ENCODE measurements at places on chromosomes 1 and 21.

DNA sequence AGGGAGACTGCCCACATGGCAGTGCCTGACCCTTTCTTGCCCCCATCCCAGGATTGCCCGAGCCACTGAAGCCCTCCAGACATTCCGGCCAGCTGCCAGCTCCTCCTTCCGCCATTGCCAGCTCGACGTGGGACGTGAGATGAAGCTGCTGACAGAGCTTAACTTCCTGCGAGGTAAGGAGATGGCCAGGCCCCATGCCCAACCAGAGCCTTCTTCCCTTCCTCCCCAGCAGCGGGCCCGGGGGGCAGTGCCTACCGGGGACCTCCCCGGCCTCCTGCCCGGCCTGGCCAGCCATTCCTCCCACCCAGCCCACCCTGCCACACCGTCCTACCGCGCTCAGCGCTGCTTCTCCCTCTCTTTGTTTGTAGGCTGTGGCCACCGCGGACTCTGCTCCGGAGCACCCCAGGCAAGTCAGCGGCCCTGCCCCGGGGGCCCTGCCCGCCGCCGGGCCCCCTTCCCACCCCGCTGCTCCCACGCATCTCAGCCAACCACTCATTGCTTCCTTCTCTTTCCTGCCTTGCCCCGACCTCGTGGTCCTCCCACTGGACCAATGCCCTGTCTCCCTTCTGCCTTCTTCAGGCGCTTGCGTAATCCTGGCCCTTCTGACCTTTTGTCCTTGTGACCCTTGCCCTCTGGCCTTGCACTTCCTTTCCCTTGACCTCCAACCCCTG, 4.9 kb downstream of the TRIM46 start:
- DNase-seq: no peak

DNA sequence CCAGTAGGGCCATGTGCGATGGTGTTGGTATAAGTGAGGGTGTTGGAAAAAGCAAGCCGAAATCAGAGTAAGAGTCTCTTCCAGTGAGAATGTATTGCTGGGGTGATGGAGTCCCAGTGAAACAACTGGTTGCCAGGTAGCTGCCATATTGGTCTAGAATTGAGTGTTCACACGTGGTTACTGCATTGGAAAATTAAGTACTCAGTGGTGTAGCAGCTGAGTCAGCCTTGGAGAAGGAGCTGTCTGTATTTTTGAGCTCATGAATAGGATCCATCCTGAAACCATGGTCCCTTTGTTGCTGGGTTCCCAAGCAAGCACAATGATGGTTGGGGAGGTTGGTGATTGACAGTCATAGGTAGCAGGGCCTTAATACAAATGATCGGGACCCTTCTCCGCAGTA, 235.3 kb downstream of the DYRK1A start:
- no peak for DNase-seq

GRCh38 chr21:33495743-33496142, 4.2 kb upstream of the DNAJC28 start:
- DNase-seq: no peak

DNA sequence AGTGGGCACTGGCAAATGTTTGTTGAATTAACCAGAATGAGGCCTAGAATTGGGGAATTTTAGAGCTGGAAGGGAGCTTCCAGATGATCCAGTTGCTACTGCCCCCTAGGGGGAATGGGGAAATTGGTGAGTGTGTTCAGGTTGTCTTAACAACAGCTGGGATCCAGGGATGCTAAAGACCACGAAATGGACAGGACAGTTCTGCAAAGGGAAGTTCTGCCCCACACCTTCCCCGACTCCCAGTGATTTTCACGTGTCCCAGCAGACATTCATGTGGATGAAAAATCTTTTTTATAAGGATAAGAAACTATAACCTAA, 33.9 kb downstream of the TRIM62 start:
- DNase-seq: no peak

- DNase-seq: no peak
Measured at GRCh38 chr1:169044296-169044695, 62.2 kb upstream of the ATP1B1 start.

DNA sequence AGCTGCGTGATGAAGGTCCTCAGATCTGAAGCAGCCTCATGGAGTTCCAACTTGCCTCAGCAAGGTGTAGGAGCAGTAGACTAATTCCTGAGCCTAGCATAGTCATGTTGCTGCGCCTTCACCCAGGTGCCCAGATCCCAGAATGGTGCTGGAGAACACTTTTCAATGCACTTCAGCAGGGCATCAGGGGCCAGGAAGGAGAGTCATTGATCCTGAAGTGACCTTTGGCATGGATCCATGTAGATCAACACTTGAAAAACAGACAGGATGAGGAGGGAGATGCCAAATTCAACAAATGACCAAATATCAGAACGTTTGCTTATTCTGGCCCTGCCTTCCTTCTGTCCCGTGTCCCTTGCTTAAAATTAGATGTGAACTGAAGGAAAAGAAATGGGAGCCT, 91.9 kb downstream of the LEPR start:
- no peak for DNase-seq

GRCh38 chr1:212485913-212486618, 53.3 kb downstream of the NENF start:
- DNase-seq: no peak

- no peak for DNase-seq
Measured at GRCh38 chr1:192104852-192105251, 53.4 kb upstream of the RGS18 start.

DNA sequence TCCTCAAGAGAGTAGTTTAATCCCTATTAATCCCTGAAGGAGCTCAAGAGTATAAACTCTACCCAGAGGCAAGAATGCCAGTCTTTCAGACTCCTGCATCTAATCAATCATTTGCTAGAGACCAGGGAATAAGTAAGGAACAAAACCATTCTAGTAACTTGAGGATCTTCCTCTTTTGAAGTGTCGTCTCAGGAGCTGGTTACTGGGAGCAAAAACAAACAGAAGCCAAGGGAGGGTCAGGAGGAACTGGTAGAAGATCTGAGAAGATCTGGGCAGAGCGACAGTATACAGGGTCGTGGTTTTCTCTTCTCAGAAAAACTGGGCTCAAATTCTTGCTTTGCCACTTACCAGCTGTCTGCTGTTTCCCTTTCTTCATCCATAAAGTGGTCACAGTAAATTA, 69.3 kb downstream of the RPS6KA1 start:
- no peak for DNase-seq

DNA sequence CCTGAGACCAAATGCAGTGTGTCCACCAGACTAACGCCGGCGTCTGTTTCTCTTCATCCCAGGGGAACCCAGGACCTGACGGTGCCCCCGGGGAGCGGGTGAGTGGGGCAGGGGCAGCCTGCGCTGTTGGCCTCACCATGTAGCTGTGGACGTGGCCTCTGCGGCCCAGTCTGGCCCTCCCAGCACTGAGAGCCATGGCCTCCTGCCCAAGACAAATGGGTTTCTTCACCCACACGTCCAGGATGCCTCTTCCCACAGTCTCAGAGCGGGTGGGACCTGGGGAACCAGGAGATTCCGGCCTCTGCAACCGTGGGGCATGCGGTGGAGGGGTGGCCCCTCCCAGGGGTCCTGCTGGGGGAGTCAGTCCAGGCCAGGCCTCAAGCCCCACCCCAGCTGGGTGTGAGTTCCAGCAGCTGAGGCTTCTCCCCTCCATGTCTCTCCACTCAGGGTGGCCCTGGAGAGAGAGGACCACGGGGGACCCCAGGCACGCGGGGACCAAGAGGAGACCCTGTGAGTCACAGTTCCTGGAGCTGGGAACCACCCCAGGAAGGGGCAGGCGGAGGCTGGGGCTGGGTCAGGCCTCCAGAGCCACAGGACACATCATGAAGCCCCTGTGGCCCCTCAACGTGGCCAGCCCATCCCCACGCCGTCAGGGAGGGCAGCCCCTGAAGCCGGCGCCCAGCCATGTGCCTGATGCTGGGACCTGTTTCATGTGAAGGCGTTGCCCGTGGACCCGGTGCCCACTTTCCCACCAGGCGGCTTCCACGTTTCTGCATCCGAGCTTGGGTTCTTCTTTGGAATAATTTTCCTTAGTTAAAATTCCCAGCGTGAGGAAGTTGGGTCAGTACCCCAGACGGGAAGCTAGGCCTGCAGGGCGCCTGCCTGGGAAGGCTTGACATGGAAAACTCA, 11.0 kb downstream of the COL6A1 start:
- no peak for DNase-seq

GRCh38 chr1:47894410-47895278, 102.5 kb downstream of the TRABD2B start:
- DNase-seq: no peak

DNA sequence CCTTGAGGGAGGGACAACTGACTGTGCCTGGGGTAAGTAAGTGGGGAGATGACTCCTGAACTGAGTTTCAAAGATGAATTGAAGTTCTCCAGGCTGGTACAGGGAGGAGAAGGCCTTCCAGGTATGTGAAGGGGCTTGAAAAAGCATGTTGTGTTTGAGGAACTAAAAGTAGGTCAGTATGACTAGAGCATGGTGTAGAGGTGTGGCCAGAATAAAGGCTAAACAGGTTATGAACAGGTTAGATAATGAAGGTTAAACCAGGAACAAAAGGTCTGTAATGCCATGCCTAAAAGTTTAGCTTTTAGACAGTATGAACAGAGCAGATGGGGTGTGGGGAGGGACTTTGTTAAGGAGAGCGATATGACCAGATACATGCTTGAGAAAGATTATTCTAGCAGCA, 7.3 kb upstream of the CLSPN start:
- DNase-seq: no peak

DNA sequence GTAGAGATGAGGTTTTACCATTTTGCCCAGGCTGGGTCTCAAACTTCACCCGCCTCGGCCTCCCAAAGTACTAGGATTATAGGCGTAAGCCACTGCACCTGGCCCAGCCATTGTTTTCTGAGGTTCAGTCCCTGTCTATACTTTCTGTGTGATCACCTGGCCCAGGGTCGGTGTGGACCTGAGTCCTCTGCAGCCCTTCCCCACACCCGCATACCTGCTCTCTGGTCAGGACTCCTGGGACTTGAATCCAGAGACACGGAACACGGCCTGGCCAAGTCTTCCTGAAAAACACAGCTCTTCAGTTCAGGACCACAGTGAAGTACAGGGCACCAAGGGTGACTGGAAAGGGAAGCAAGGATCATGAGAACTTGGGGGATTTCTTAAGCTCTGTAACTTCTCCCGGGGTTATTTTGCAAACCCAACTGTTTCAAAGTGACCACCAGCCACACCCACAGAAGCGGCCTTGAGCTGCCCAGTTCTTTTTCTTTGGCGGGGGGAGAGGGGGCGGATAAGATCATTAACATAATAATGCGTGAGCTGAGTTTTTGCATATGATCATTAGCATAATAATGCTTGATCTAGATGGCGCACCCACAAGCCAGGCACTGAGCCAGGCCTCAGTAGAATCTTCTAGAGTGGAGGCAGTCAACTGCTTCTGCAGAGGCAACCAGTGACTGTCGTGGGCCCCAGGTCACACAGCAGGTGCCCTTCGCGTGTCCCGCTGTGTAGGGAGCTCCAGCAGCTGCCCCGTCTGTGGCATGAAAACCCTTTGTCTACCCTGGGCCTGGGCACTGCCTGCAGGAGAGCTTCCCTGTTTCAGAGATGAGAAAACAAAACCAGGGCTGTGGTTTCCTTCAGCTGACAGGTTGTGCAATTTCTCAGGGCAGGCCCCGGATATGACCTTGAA, 1.7 kb upstream of the NADK start:
- peak; percentile 82 for DNase-seq

DNA sequence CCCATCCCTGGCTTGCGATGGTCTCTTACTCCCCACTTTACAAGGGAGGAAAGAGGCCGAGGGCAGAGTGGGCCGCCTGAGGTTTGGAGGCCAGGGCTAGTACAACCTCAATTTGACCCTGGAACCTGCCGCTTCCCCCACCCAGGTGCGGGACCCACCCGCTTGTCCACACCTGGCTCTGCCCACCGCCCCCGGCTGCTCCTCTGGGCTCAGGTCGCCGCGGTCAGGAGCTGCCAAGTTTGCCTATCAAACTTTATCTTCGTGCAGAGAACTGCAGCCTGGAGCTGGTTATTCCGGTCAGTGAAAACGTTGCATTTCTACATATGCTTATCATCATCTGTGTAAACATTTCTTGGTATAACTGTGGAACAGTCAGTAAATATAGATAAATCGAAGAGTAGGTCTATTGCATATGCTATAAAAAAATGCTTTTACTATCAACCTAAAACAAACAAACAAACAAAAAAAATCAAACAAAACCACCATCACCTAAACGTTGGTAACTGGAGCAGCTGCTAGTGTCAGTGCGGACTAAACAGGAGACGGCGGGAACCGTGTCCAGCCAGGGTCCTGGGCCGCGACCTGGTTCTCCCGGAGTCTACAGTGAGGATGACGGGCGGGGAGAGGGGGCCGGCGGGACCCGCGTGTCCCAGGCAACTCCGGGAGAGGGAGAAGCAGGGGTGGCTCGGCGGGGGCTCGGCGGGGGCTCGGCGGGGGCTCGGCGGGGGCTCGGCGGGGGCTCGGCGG, 906 bp upstream of the ADARB1 start:
- DNase-seq: peak; percentile 55

- DNase-seq: no peak
Measured at GRCh38 chr1:69290291-69290690, 277.4 kb upstream of the LRRC7 start.

DNA sequence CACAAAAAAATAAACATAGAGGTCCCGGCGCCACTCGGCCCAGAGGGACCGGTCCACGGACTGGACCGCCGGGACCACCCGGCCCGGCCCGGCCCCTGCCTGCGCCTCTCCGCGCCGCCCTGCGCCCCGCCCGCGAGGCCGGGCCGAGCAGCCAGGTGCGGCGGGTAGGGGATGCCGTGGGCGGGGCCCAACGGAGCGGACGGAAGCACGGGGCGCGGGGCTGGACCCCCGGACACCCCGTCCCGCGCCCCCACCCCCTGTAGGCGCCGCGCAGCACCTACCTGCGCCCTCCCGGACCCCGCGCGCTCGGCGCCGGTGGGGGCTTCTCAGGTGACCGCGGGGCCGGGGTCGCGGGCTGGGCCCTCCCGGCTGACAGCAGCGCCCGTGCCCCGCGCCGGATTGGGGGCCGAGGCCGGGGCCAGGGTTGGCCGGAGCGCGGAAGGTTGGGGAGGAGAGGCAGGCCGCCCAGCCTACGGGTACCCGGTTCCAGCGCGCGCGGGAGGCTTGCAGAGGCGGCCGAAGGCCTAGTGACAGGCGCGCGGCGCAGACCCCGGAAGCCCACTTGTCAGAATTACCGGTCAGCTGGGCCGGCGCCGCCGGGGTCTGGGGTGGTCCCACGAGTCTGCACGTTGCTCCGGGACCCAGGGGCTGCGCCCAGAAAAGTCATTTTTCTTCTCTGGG, 351.9 kb upstream of the CAMK1G start:
- DNase-seq: no peak

DNA sequence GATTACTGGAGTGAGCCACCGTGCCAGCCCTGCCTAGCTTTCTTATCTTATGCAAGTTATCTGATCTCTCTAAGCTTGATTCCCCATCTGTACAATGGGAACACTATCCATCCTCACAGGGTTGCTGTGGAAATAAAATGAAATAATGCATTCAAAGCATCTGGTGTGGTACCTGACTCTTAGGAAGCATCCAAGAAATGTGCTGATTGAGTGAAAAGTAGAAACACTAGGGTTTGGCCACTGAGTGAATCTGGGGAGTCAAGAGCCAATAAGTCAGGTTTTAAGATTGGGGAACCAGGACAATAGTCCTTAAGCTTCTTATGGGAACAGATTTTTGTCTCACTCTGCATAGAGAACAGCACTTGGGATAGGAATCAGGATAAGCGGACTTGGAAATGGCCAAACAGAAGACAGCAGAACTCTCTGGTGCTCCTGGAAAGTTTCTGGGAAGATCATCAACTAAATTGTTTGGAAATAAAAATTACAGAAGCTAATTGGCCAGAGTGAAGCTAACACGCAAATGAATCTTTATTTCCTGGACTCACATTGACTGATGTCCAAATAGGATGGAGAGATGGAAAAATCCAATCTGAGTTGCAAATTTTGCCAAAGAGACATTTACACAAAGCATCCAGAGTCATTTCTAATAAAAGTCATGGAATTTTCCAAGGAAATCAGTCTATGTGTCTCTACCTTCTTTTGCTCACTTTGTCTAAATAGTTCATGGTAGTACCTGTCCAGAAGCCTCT, 3.3 kb downstream of the PAFAH2 start:
- DNase-seq: no peak
